AG04449 (cell line): ENCODE measurements at places on chromosomes 5 and 9.
A peak's percentile ranks its signal among the peaks of the same experiment; 100 is the strongest.

GRCh38 chr9:4296217-4296616, 3.7 kb downstream of the GLIS3 start:
- DNase-seq, result no peak

GRCh38 chr9:25366906-25367305, 311.3 kb downstream of the TUSC1 start:
- DNase-seq, result no peak

GRCh38 chr5:90356622-90357021, 52.9 kb downstream of the CETN3 start:
- no peak for DNase-seq

DNA sequence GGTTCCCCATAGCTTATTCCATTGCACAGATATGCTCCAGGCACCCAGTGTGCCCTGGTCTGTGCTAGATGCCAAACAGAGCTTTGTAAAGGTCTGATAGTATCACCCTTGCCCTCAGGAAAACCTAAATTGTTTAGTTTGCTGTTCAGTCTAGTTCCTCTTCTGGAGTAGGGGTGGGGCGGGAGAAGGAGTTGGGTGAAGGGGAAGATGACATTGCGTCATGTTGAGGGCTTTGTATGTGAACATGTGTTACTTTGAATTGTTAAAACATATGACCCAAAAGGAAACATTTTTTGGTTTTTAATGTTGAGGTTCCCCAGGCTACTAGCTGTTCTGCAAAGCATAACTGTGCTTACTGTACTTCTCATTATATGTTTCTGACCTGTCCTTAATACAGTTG, 40.6 kb downstream of the HACD4 start:
- DNase-seq, result no peak

DNA sequence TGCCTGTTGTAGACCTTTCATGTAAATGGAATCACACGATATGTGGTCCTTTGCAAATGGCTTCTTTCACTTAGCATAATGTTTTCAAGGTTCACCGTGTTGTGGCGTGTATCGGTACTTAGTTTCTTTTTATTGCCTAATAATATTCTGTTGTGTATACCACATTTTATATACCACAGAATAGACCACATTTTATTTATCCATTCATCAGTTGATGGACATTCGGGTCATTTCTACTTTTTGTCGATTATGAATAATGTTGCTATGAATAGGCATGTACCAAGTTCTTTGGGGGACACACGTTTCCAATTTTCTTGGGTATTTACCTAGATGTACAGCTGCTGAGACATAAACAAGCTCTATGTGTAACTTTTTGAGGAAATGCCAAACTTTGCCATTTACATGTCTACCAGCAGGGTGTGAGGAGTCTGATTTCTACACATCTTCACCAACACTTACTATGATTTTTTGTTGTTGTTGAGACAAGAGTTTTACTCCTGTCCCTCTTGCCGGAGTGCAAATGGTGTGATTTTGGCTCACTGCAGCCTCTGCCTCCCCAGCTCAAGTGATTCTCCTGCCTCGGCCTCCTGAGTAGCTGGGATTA, 144.7 kb downstream of the RGS3 start:
- DNase-seq, result no peak

DNA sequence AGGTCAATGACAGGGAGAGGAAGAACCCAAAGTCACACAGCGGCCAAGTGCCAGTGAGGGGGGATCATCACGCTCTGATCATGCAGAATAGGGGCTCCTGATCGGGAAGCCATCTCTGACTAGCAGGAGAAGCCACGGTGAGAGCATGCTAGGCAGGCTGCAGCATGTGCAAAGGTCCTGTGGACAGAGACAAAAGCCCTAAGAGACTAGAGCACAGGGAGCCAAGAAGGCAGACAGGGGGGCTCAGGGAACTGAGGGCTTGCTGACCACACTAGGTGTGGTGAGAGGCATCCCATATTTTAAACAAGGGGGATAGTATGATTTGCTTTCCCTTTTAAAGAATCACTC, 195.1 kb downstream of the CDK5RAP2 start:
- DNase-seq, result no peak

DNA sequence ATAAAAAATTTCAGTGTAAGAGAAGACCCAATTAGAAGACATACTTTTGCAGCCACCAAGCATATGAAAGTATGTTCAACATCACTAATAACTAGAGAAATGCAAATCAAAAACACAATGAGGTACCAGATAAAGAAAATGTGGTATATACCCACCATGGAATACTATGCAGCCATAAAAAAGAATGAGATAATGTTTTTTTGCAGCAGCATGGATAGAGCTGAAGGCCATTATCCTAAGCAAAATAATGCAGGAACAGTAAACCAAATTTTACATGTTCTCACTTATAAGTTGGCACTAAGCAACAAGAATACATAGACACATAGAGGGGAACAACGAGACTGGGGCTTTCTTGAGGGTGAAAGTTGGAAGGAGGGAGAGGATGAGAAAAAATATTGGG, 6.9 kb upstream of the SPATA9 start:
- DNase-seq, result no peak

DNA sequence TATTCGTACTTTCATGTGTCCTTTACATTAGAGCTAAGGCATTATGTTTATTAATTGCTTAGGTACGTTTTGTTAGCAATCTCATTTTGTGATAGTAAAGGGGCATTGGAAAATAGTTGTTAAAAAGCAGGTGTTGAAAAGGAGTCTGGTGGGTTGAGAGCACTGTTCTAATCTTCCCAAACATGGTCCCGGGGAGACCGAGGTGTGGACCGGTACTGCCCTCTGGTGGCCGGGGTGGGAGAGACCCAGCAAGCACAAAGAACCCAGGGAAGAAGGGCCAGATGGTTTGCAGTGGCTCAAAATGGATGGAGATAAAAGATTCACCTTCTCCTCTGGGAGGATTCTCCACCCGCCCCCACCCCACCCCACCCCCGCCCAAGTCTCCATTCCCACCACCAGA, 26.1 kb downstream of the IDNK start:
- DNase-seq, result no peak

- DNase-seq, result peak; percentile 2
Measured at GRCh38 chr5:164119806-164120447, 614.5 kb downstream of the MAT2B start.

DNA sequence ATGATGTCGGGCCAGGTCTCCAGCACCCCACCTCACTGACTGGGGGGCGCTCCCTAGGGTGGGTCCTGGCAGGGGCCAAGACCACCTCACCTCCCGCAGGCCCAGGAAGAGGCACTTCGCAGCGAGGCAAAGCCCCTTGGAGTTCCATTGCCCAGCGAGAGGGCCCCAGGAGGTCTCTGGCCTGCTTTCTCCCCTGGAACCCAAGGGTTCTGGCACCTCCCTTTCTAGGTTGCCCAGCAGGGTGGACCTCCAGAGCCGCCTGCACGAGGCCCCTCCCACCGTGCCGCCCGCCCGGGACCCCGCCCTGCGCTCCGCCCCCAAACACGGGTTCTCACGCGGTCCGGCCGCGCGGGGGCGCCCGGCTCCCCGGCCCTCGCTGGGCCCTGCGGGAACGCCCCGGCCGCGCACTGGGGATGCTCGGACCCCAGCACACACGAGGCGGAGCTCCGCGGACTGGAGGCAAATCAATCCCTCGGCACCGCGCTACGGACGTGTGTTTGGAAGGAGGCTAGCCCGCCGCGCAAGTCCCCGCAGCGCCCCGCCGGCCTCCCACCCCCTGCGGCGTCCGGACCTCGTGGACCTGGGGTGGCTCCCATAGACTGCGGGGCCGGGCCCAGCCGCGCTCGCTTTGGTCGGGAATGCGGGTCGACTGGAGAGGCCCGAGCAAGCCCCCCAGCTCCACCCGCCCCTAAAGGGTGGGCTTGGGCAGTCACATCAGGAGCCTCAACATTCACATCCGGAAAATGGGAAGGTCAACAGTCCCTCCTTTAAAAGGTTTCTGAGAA, 99.5 kb upstream of the LMX1B start:
- DNase-seq, result no peak

GRCh38 chr5:56070851-56071465, 76.2 kb upstream of the IL6ST start:
- no peak for DNase-seq

DNA sequence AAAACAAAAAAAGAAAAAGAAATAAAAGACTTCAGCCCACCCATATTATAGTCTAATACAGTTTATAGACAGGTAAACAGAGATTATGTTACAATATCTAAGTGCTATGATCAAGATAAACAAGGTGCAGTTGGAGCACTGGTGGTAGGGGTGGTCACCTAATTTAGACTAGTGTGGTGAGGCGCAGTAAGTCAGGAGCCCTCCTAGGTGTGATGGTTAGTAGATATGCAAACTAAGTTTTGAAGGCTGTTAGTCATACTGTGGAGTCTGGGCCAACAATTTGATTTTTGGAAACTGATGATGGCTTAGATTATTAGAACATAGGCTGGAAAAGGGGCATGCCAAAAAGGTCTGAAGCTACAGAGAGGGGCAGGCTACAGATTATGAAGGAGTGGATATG, 14.7 kb downstream of the NIPBL start:
- DNase-seq, result no peak

DNA sequence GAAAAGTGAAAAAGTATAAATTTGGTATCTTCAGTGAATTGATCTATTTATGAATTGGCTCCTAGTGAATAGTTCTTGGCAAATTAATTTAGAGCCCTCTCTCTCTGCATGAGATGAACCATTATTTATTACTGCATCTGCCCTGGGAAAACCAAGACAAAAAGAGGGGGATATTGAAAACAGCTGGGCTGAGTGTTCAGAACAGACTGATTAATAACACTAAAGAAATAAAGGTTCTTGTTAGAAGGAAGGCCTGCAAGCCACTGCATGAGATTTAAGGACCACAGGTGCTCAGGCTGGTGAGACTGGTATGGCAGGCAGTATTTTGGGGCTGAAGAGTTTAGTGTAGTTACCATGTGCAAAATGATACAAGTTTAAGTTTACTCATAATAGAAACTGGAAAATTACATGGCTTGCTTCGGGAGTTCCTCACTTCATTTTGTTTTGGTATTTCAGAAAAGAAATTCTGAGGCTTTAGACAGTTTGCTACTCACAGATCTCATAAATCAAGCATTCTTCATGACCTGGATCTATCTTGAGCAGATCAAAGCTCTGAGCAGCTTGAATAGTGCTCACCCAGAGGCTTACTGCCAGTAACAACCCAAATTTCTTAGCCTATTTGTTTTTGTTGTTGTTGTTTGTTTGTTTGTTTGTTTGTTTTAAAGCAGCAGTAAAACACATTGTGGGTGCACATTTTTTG, 56.1 kb downstream of the KIAA1958 start:
- no peak for DNase-seq

DNA sequence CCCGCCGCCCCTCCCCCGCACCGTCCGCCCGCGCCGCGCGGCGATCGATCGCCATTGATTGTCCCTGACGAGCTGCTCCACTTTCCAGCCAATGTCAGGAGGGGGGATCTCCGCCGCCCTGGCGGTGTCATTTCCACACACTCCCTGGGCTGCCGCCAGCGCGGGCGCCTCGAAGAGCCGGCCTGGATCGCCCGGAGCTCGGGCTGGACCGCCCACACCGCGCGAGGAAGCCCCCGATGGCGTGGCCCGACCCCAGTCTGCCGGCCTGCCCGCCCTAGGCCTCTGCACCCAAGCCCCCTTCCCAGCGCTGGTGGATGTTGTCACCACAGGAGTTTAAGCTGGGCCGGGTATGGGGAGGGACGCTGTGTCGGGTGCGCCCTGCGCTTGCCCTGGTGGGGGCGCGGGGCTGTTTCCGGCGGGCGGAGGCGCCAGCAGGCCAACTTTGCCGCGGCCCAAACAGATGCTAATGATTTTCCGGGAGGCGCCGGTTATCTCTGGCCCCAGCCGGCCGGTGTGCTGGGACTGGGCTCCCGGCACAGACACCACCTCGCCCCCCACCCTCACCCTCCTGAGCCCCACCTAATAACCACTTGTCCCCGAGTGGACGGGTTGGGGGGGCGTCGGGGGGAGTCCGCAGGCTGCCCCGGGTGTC, 10.6 kb upstream of the CXXC5 start:
- DNase-seq, result no peak

GRCh38 chr9:23926368-23926767, 100.3 kb upstream of the ELAVL2 start:
- DNase-seq, result no peak

- peak; percentile 40 for DNase-seq
Measured at GRCh38 chr9:127838375-127839078, 15.9 kb downstream of the ENG start.

DNA sequence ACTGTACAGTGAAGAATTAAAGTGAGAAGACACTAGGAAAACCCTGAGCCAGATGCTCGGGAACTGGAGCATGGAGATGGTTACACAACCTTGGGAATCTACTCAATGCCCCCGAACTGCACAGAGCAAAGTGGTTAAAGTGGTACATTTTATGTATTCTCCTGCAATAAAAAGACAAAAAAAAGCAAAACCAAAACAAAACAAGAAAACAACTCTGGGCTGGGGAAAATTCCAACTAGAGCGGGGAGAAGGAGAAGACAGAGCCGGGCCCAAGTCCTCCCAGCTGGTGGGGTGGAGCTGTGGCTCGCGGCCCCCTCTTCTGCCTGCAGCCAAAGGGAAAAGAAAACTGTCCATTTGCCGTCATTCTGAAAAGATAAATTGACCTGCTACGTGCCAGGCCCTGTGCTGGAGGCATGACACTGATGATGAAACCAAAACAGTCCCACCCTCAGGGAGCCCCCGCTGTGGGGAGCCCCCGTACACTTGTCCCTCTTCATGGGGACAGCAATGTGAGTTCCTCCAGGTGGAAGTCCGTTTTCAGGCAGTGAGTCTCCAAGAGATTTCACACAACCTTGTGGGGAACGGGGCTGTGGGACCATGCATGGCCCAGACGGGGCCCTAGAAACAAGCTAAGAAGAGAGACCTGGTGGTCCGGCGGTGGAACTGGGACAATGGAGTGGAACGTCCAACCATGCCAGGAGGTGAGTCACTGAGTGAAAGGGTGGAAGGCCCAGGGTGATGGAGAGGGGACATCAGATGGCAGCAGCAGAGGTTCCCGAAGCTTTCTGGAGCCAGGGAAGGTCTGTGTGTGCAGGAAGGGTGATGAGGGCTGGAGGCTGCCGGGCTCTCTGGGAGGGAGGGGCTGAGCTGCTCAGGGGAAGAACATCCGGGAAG, 114.8 kb upstream of the COL5A1 start:
- no peak for DNase-seq

DNA sequence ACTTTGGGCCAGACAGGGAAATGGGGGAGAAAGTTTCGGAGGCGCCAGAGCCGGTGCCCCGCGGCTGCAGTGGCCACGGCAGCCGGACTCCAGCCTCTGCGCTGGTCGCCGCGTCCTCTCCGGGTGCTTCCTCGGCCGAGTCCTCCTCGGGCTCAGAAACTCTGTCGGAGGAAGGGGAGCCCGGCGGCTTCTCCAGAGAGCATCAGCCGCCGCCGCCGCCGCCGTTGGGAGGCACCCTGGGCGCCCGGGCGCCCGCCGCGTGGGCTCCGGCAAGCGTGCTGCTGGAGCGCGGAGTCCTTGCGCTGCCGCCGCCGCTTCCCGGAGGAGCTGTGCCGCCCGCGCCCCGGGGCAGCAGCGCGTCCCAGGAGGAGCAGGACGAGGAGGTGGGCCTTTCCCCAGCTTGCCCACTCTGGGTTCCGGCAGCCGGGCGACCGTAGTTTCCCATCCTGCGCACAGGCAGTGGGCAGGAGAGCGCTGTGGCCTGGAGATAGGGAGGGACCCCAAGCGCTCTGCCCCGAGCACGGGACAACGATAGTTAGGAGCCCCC, 516 bp downstream of the MAST4 start:
- no peak for DNase-seq
